Right hindlimb (tissue), 1 donor: ENCODE measurements at places on chromosomes 1 and 21.

DNA sequence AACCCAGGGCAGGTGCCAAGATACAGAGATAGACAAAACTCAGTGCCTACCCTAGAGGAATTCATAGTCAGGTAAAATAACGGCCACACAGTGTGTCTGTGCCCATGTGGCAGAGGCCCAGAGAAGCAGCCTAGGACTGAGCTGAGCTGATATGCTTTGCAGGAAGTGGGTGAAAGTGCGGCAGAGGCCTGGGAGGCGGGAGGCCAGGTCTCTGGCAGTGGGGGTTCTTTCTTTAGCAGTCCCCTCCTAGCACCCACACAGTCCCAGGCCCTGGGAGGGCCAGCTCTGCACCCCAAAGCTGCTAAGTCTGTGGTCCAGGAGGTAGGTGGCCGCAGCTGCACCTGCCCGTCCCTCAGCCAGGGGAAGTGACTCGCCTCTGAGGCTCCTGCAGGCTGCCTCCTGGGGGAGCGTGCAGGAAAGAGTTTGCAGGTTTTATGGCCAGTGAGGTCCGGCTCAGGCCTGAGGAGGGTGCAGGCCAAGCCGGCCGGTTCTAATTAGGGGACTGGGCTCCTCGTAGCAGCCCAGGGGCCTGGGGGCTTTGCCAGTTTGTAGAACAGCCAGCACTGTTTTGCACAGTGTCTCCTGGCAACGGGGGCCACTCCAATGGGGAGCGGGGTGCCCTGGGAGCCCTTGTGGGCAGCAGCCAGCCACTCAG lies 107.9 kb downstream of the SPSB1 start:
- no peak for DNase-seq

DNA sequence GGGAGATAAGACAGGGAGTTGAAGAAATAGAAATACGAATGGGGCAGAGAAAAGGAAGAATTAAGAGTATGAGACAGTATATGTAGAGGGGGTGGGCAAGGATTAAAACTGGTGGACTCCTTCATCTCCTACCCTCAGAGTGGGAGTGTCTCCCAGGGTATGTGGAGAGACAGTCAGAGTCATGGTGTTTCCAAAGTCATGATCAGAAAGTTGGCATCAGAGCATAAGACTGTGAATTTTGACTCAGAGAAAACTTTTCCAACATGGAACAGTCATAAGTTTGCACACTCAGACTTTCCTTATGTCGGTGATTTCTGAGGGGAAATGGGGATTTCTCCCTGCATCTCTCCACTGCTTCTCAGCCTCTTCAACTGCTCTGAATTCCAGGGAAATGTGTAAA lies 2.4 kb downstream of the CD84 start:
- no peak for DNase-seq

DNA sequence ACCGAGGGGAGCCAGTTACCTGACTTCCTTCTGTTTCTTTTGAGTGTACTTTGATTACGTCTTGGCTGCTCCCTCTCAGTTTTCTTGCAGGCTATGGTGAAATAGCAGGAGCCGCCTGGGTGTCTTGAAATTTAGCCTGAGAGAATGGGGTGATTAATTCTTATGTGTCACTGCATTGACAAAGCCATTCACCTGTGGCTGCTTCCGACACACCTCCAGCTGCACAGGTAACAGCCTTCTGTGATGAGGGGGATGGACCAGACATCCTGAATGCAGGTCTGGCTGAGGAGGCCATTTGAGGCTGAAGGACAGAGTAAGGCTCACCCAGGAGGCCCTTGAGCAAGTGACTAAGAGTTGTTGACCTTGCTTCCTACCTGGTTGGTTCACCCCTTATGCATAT lies 16.5 kb downstream of the CACNA1E start:
- DNase-seq = no peak

- no peak for DNase-seq
Measured at GRCh38 chr1:1337793-1338147, 6.7 kb downstream of the TAS1R3 start.

DNA sequence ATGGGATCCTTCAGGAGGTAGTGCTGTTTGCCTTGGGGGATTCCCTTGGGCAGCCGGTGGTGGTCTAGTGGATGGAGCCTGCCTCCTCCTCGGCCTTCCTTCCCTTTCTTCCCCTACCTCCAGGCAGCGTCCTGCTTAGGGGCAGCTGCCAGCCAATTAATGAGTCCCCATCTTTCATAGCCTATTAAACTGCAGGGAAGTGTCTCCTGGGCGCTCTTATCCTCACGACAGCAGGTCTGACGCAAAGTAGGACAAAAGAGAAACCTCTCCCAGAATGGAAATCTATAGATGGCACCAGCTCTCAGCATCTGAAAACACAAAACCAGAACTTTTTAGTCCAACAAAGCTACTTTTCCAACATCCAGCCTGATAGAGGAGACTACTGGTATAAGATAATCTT lies 69.3 kb downstream of the ELAVL4 start:
- no peak for DNase-seq

- DNase-seq = no peak
Measured at GRCh38 chr1:77671836-77672235, 10.6 kb downstream of the ZZZ3 start.

- DNase-seq = peak; percentile 28
Measured at GRCh38 chr21:39452207-39452969, 618 bp downstream of the SH3BGR start.

GRCh38 chr1:172903581-172904220 lies 147.0 kb downstream of the TNFSF18 start:
- DNase-seq = no peak

GRCh38 chr1:156258859-156259258 lies 11.0 kb upstream of the PAQR6 start:
- DNase-seq = no peak

- DNase-seq = no peak
Measured at GRCh38 chr1:89547563-89548116, 23.0 kb downstream of the LRRC8B start.

- no peak for DNase-seq
Measured at GRCh38 chr1:160768295-160768657, 27.7 kb upstream of the LY9 start.

DNA sequence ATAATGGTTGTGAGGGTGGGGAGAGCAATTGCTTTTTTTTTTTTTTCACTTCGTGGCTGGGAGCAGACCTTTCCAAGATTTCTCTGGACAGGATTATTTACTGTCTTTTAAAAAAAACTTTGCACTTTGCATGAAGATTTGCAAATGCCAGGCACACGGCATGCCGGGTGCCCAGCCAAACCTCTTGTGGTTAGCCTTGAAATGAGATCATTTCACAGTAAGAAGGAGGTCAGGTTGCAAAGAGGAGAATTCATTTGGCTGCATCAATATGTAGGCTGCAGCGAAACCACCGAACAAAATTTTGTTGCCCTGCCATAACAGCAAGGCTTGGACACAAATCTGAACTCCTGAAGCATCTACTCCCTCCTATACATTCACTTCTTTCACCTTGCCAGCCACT lies 36.5 kb upstream of the KCND3 start:
- no peak for DNase-seq

GRCh38 chr1:67700692-67701410 lies 15.8 kb downstream of the GADD45A start:
- no peak for DNase-seq

- DNase-seq = no peak
Measured at GRCh38 chr1:112991402-112992120, 35.6 kb upstream of the SLC16A1 start.

- DNase-seq = no peak
Measured at GRCh38 chr1:54027848-54028247, 9.9 kb upstream of the LDLRAD1 start.

DNA sequence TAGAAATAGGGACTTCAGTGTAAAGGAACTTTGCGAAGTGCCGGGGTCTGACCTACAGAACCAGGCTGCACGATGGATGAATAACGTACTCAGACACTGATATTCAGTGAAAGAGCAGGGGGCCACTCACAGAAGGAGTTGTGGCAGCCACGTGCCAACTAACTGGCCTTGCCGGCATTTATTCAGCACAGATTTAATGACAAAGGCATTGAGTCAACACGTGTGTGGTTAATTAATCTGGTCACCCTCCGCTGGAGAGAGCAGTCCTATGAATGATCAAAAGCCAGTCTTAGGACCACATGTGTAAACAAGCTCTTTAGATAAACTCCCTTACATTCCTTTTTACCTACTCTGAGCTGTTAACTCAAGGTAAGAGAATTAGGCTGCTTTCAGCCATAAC lies 6.2 kb upstream of the B3GALT2 start:
- DNase-seq = no peak

DNA sequence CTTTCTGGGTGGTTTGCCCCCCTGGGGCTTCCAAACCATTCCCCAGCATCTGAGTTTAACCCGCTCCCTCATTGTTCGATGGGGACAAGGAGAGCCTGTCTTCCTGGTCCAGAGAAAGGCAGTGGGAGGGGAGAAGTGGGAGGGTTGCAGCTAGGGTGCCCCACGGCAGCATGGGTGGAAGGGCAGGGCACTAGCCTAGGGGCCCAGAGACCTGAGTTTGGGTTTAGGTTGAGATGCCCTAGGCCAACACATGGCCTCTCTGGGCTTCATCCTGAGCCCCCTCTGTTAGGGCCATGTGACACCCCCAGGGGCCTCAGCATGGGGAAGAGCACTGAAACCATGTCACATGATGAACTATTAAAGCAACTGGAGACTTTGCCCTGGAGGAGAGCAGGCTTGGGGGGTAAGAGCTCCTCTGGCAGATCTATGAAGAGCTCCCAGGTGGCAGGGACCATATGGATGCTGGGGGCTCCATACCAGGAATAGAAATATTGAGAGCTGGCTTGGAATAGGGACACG lies 9.7 kb upstream of the RUNX3 start:
- DNase-seq = no peak

- DNase-seq = no peak
Measured at GRCh38 chr1:55071477-55071876, 32.1 kb downstream of the PCSK9 start.

GRCh38 chr1:22171951-22172715 lies 29.2 kb upstream of the WNT4 start:
- DNase-seq = no peak

- peak; percentile 68 for DNase-seq
Measured at GRCh38 chr1:214446772-214447556, 104.4 kb downstream of the PTPN14 start.

- peak; percentile 36 for DNase-seq
Measured at GRCh38 chr1:1307261-1307922, 338 bp downstream of the ACAP3 start.

- DNase-seq = no peak
Measured at GRCh38 chr1:56901716-56902115, 47.1 kb downstream of the C8A start.

DNA sequence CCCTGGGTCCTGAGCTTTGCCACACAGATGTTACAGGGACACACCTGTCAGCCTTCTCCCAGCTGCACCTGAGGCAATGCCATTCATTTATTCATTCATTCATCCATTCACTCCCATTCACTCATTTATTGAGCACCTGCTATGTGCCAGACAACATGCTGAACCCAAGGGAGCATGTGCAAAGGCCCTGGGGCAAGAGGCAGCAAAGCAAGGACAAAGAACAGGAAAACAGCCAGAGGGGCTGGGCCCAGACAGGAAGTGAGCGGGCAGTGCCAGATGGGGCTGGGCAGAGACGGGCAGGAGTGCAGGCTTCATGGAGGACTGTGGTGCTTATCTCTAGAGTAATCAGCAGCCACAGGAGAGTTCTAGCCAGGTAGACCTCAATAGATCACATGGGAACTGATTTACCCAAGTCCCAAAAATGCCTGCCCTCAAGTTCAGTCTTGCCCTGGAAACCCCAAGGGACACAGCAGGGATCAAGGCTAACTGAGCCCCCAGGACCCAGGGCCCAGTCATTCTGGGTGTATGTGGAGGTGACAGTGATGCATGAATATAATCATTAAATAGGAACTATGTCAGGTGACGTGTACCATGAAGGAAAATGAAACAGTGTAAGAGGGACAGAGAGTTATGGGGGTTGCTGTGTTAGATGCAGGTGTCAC lies 530.3 kb downstream of the MATN1 start:
- DNase-seq = no peak

DNA sequence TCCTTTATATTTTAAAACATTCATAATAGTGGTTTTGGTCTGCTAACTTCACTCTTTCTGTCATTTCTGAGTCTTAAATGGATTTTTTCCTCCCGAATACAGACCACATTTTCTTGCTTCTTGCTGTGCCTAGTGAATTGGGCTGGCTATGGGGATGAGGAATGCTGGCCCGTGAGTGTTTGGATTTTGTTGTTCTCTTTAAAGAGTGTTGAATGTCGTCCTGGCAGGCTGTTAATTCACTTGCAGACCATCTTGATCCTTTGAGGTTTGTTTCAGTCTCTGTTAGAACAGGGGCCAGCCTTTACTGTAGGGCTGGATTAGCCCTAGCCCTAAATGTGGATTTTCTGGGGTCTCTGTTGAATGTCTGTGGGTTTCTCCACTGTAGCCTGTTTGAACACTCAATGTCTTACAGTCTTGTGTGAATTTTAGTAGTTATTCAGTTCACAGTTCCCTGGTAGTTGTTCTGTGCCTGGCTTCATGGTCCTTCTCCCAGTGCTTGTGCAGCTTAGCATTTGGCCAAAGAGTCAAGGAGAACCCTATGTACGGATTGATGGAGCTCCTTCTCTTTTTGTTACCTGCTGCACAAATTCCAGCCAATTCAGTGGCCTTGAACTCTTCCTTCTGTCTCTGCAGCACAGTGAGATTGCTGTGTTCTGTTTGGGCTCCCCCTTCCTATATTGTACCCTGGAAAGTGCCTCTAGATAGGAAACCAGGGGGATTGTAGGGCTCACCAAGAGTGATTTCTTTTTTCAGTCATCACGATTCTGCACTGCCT lies 95.7 kb downstream of the DYRK1A start:
- no peak for DNase-seq

DNA sequence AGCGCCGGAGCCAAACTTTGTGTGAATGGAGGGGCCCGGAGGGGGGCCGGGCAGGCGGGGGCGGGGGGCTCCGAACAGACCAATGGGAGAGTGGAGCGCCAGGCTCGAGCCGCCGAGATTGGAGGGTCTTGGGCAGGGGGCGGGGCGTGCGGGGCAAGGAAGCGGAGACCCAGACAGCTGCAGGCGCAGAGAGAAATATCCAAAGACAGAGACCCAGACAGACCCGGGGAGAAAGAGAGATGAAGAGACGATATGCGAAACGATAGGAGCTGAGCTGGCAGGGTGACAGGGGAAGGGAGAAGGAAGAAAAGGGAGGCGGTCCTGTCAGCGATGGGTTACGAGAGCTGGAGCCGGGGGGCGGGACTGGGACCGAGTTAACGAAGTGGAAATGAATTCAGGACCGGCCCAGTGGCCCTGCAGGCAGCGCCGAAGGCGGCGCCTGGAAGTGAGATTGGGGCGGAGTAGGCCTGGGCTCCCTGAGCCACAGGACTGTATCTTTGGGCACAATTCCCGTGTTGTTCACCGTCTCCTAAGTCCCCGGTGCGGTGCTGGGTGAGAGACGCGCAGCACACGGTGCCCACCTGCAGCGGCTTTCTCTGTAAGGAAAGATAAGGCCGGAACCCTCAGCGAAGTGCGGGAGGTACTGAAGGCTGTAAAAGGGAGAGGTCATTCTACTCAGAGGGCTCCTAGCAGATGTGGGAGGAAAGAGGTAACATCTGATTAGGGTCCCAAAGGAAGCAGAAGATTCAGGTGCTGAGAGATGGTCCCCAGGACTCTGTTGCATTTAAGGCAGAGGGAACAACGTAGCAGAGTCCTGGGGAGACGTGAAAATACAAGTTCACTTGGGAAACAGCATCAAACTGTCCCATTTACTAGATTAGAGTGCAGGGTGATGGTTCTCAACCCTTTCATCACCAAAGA lies 543 bp upstream of the KCNJ10 start:
- peak; percentile 90 for DNase-seq
